ENCODE measurements at places on chromosomes 13 and 19.

DNA sequence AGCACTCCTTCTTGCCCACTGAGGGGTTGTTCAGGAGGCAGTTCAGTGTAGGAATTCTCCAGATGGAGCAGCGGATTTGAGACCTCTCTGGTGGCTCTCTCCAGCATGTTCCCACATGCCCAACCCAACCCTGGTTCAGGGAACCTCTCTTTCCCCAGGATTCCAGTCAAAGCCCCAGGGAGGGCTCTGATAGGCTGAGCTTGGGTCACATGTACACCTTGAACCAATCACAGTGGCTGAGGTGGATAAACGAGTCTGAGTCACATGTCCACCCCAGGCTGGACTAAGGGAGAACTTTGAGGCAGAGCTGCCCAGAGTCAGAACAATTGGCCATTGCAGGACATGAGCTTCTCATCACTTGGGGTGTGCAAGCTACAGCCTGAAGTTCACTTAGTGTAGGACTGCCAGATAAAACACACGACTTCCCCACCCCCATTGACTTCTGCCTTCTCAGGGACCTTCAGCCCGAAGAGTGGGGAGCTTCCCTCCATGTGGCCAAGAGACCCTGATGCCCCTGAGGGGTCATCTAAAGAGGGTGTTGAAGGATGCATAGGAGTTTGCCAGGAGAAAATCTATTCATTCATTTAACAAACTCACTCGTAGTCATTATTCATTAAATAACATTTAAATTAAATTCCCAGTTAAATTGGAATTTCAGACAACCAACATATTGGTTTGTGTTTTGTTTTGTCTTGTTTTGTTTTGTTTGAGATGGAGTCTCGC, 4.0 kb upstream of the MAST3 start:
- DNase-seq = no peak

GRCh38 chr19:3124630-3125029, 11.2 kb upstream of the GNA15 start:
- no peak for DNase-seq

DNA sequence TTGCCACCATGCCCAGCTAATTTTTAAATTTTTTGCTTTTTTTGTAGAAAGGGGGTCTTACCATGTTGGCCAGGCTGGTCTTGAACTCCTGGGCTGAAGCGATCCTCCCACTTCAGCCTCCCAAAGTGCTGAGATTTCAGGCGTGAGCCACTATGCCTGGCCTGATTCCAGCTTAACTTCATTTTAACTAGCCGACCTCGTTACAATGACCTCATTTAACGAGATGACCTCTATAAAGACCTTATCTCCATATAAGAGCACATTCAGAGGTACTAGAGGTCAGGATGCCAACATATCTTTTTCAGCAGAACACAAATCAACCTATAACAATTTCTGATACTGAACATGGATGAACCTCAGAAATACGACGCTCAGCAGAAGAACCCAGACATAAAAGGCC, 10.6 kb downstream of the KCNN1 start:
- no peak for DNase-seq

DNA sequence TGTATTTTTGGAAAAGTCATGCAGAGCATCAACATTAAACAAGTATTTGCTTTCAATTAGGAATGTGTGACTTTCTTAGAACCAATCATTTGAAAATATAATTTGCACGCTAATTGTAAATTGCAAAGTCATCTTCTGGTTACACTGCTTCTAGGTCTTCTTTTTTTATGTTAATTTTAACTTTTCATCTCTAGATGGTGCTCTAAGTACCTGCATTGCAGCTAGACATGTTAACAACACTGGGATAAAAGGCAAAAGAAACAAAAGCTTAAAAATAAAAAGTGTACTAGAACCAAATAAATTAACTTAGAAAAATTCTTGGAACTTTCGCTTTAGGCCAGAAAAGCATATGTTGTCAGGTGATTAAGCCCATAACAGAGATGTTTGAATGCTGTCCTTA, 2758.2 kb downstream of the PCDH9 start:
- no peak for DNase-seq

DNA sequence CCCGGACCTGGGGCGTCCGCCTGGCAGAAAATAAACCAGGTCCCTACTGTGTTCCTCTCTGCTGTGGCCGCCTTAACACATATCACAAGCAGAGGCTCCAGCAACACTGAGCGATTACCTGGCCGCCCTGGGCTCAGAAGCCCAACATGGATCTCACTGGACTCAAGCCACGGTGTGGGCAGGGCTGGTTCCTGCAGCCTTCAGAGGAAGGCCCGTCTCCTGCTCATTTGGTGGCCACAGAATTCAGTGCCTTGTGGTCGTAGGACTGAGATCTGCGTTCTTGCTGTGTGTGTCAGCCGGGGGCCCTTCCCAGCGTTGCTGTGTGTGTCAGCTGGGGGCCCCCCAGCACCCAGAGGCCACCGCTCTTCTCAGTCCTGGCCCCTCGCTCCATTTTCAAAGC, 30.2 kb downstream of the C2CD4C start:
- no peak for DNase-seq

DNA sequence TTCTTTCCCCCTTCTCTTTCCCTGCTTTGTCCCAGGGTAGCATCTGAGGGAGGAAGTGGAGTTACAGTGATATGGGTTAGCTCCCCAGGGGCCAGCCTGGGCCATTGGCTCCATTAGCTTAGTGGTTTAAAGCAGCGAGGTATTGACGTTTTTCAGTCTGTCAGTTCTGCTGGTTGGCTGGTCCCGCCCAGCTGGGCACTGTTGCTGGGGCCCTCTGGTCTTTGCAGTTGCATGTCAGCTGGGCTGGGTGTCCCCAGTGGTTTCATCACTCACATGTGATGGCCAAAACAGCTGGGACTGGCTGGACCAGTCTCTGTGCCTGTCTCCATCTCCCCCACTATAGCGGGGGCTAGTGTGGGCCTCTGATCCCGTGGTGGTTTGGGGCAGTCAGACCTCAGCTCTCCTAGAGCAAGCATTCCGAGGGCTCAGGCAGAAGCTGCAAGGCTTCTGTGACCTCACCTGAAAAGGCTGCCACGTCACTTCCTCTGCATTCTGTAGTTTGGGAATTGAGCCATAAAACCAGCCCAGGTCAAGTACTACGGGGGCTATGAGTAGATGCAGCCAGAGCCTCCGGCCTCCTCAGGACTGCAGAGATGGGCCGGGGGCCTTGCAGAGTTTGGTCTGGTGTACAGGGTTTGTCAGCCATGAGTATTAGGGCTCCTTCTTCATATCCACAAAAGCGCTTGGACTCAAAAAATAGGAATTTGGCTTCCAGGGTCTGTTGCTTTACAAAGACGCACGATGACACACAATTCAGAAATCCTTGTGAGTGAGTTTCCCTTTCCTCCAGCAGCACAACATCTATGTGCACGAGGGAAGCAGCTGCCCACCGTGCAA, 30.0 kb downstream of the TSSK6 start:
- no peak for DNase-seq

DNA sequence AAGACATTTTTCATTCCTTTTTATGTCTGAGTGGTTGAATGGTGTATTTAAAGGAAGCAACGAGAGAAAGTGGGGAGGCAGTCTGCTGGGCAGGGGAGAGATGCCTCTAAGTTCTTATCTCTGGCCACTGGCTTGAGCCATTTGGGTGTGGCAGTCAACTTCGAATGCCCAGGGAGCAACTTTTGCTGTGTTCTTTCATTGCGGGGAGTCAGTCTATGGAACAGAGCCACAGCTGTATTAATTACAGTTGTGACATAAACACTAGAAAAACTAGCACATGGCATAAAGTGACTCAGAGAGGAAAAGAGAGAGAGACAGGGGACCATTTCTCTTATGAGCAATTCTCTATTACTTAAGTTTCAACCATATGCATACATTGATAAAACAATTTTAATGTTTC, 40.4 kb upstream of the PDCD5 start:
- no peak for DNase-seq

- no peak for DNase-seq
Measured at GRCh38 chr13:27408074-27408473, 16.3 kb upstream of the GTF3A start.

DNA sequence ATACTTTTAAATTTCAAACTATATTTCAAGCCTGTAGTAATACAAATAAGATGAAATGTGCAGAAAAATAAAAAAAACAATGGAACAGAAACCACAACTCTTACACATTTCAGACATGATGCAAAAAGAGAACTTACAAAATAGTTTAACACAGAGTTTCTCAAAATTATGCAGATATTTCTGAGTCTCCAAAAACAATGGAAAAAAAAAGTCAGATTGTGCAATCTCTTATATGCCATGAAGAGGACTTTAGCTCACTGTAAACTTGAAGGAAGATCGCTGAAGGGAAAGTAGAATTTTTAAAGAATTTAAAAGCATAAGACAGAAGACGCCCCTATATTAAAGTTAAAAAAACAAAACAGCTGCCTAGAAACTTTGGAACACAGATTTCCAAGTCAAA, 20.4 kb downstream of the ZNF708 start:
- no peak for DNase-seq

DNA sequence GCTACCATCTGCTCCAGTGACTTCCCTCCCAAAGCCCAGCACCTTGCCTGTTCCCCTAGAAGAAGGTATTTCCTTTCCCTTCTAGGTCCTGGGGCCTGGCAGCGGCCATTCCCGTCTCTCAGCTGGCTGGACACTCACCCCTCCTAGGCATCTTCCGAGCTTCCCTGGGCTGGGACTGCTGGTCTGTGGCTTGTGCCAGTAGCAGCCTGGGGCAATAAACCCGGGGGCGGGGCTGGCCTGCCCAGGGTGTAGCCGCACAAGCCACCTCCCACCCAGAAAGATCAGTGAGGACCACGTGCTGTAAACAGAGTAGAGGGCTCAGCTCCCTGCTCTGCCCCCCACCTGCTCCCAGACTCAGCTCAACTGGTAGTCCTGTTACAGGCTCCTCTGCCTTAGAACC, 15.0 kb downstream of the LIPE start:
- no peak for DNase-seq

GRCh38 chr13:48000559-48001113, 437 bp downstream of the SUCLA2 start:
- no peak for DNase-seq

- DNase-seq = no peak
Measured at GRCh38 chr13:85503797-85504196, 295.4 kb downstream of the SLITRK6 start.

- peak; percentile 27 for DNase-seq
Measured at GRCh38 chr19:45104658-45105349, 11.8 kb downstream of the PPP1R37 start.

DNA sequence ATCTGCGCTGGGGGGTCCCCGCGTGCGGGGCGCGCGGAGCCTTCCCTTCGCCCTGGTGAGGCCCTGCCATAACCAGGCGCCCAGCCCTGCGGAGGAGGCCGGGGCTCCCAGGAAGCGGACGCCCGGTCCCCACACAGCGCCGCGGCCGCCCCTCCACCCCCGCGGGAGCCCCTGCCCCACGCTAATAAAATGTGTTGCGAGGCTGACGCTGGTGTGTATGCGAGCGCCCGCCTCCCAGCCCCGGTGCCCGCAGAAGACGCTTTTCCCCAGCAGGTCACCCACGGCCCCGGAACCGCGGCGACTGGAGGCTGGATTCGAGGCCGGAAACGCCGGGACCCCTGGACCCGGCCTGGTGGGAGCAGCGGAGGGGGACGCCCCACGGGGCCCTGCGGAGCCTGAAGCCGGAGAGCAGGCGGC, 12.1 kb upstream of the CDC34 start:
- DNase-seq = no peak

DNA sequence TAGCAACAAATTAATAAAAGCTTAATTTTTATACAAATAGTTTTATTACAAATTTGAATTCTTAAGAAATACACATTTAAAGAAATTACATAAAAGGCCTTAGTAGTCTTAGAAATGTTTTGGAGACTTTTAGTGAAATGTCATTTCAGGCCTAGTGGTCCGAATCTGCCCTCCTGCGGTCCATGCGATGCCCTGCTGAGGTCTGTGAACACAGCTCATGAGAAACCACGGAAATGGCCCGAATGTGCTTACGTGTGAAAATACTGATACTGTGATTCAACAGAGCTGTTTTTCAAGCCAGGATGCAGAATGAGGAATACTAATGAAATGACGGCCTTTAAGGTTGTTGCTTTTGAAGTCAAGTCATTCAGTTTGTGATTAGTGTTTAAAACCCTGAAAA, 157.9 kb downstream of the COL4A1 start:
- DNase-seq = no peak

Measured in Jurkat, Clone E6-1 (cell line).